ENCODE measurements at places on chromosomes 3 and 15.

DNA sequence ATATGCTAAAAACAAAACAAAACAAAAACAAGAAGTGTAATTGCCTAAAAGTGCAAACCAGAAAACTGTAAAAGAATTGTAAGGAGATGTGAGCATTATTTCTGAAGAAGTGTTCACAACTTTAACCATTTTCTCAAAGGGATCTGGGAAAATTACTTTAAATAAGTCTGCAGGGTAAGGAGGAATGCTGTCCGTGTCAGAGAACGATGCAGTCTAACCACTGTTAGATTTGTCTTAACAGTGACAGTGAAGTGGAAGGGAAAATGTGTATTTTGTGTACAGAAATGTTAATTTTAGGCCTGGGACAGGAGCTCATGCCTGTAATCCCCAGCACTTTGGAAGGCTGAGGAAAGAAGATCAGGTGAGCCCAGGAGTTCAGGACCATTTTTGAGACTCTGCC lies 95.7 kb downstream of the DLG1 start:
- DNase-seq: no peak

DNA sequence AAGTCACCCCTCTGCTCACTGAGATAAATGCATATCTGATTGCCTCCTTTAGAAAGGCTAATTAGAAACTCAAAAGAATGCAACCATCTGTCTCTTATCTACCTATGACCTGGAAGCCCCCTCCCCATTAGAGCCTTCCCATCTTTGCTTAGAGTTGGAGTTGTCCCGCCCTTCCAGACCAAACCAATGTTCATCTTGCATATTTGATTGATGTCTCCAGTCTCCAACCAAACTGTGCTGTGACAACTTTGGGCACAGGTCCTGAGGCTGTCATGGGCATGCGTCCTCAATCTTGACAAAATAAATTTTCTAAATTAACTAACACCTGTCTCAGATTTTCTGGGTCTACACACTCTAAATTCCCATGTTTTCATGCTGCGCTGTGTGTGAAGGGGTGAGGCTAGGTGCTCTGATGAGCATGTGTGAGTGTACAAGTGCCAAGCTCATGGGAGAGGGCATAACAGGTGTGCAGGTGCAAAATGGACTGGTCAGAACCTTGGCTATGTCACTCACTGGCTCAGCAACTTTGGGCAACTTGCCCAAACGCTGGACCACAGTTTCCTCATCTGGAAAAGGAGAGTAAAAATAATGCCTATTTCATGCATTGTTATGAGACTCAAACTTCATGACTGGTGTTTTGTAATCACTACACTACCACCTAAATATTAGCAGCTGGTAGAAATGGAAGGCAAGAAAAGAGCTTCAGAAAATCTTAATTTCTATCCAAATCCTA lies 7.2 kb downstream of the DAPK2 start:
- no peak for DNase-seq

GRCh38 chr15:75861750-75862402 lies 18.6 kb downstream of the UBE2Q2 start:
- DNase-seq: no peak

DNA sequence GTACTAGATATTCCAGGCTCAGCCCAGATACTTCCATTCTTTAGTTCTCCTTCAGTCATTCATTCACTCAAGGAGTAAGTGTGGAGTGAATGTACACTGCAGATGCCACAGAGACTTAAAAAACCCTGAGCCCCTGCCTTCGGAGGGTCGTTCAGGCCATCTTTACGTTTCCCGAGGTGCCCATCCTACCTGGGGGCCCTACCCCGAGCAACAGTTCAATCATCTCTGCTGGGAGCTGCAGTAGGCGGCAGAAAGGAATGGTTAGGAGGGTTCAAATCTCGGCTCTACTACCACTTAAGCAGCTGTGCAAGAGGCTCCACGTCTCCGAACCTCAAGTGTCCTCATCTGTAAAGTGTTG lies 613 bp downstream of the SEC13 start:
- no peak for DNase-seq

GRCh38 chr3:55525436-55525835 lies 38.3 kb upstream of the WNT5A start:
- no peak for DNase-seq

GRCh38 chr3:138875754-138876664 lies 41.3 kb upstream of the PIK3CB start:
- DNase-seq: no peak

DNA sequence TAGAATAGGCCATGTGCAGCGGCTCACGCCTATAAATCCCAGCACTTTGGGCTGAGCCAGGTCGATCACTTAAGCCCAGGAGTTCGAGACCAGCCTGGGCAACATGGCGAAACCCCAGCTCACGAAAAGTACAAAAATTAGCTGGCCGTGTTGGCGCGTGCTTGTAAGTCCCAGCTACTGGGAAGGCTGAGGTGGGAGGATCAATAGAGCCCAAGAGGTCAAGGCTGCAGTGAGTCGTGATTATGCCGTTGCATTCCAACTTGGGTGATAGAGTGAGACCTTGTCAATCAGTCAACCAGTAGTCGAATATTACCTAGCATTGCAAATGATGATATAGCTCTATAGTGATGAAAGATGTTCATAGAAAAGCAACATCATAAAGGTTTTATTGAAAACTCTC lies 51.9 kb downstream of the USP8 start:
- DNase-seq: no peak

DNA sequence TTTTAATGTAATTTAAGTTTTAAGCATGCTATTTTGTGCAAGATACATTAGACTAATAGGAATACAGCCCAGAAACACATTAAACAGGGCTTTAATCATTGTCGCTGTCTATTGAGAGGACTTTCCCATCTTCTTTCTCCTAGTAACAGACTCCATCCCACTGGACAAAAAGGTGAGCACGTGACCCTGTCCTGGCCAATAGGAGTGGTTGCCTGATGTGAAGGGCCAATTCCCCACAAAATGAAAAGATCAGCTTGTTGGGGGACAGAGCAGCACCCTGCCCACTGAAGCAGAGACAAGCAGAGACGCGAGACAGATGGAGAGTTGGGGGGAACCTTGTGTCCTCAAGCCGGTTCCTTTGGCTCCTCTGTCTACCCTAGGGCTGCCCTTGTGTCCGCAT lies 21.2 kb downstream of the CRYGS start:
- no peak for DNase-seq

DNA sequence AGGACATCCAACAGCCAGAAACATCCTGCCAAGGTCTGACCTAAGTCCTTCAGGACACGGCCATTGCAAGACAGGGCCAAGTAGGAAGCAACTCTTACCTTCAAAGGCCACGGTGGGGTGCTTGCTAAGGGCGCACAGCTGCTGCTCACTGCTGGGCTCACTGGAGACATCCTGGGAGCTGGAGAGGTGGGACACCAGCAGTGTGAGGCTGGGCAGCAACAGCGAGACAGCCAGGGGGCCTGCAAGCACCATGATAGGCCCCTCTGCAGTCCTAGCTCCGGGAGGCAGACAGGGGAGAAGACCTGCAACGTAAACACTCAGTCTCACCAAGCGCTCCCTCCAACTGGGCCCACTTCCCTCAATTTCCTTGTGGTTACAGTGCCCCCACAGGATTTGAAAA lies 79.2 kb downstream of the SEMA5B start:
- DNase-seq: no peak

DNA sequence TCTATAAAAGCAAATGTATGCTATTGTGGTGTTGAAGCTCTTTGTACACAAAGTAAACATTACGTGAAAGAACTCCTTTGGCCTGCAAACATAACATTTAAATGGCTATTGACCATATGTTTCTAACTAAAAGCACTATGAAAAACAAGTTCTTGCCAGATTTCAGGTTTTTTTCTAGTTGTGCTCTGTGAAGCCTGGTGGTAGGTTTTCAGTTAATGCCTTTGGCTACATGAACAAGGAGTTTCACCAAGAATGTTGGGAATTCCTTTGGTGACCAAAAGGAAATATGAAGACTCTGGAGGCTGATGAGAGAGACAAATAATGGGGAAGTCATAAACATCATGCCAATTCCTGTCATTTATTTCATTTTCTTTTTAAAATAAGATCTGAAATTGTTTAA lies 66.0 kb downstream of the RBMS3 start:
- no peak for DNase-seq

- DNase-seq: no peak
These were observed 49.0 kb downstream of the KY start for GRCh38 chr3:134601539-134602439.

DNA sequence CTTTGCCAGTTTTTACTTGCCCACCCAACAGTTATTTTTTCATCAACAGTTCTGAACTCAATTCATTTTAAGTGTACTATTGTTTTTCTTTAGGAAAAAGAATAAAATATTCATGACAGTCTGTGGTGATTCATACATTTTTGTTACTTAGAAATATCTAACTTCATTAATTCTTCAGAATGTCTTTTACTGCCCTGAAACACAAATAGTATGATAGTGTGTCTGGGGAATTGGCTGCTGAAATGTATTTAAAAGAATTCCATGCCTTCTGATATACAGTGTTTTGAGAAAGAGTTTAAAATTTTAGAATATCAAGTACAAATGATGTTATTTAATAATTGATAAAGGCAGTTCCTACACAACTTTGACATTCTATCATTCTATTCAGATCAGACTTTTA lies 854.1 kb downstream of the NAALADL2 start:
- no peak for DNase-seq

DNA sequence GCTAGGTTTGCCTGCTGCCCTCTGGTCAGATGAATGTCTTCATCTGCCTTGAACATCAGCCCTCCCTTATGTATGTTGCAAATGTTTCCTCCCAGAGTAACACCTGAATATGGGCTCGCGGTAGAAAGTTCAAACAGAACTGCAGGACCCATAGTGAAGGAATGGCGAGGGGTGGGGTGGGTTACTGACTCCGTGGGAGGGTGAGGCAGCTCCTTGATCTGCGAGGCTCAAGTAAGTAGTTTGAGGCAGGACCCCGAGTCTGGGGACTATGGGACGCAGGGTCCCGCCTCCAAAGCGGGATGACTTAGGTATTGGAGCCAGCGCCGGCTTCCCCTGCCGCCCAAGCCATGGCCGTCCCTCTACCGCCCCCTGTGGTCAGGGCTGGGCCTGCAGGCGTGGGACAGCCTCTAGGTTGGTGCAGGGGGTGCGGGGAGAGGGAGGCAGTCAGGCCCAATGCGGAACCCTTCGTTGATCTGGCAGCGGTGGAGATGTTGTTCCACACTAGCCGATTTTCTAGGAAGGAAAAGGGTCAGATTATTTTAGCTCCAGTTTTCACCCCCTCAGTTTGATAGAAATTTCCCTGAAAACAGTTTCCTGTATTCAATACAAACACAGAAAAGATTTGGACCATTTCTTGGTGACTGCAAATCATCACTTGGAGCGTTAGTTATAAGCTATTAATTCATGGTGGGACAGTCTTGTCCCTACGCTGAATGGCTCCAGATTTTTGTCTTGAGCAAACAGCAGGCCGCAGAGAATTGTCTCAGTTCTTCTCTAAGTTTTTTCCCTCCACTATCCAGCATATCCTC lies 72.3 kb downstream of the CORO2B start:
- no peak for DNase-seq

GRCh38 chr15:95278532-95279245 lies 1047.3 kb downstream of the MCTP2 start:
- no peak for DNase-seq

GRCh38 chr3:169362301-169362700 lies 301.2 kb downstream of the MECOM start:
- DNase-seq: no peak

DNA sequence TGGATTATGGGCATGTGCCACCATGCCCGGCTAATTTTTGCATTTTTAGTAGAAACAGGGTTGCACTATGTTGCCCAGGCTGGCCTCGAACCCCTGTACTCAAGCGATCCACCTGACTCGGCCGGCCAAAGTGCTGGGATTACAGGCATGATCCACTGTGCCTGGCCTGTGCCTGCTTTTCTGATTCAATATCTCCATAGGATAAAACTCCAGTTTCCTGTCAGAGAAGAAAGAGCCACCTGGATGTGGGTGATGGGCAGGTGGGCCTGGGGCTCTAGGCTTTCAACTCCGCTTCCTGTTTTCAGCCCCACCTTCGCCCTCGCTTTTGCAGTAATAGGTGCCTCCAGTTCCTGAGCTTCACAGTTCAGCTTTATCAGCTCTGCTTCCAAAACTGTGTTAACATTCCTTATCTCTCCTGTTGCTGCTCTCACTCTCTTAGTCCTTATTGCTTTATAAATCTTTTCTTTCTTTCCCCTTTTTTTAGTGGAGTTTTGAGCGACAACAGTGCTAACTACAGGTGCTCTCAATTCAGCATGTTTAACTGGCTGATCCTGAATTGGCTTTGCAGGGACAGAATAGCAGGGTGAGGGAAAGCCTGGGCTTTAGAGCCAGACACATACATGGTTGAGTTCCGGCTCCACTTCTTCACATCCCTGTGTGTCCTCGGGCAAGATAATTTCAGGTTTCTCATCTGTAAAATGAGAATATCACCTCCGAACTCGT lies 21.1 kb upstream of the PDE8A start:
- no peak for DNase-seq

DNA sequence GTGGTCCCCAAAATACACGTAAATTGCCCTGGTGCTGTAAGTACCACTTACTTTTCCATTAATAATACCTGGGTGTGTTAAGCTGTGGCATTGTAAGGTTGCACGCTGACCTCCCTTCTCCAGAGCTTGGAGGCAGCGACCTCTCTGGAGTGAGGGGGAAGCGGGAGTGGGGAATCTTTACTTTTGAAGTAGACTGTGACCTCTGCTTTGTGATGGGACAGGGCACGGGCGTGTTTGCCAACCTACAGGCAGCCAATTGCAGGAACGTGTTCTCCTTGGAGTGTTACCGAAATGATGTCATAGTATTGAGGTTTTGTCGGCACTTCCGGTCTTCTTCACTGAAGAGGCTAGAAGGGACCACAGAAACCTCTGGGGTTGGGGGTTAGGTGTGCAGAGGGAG lies 227.3 kb upstream of the C2CD4B start:
- no peak for DNase-seq

DNA sequence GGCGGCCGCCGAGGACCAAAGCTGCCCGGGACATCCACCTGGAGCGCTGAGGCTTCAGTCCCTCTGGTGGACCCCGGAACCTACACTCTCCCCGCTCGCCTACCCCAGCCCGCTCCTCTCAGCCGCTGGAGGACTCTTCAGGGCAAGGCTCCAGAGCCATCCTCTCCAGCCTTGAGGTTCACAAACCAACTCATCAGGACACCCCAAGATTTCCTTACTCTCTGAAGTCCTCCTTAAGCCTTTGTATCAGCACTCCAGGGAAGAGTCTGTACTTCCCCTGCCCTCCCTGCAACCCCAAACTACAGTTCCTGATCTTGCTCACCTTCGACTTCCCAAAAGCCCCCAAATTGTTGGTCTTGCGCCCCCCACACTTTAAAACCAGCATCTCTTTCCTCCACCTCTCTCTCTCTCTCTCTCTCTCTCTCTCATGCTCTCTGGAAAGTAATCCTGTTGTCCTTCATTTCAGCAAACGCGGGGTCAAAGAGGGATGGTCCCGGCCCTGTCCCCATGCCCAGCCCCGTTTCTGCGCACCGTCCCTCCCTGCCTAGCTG lies 438 bp downstream of the THBS1 start:
- DNase-seq: no peak

GRCh38 chr15:73856458-73857192 lies 16.7 kb upstream of the TBC1D21 start:
- no peak for DNase-seq

- DNase-seq: no peak
These were observed 159.6 kb downstream of the NUP210 start for GRCh38 chr3:13260259-13261103.

- no peak for DNase-seq
These were observed 19.9 kb upstream of the CHST2 start for GRCh38 chr3:143099690-143100089.

All from stimulated activated CD4-positive, alpha-beta T cell treated with anti-CD3 and anti-CD28 coated beads, Interleukin-2, amount 100 ng/mL, for 4 hours (primary cell).